MCF 10A (cell line): ENCODE measurements at places on chromosomes 7 and 10. TPM values are rescaled to one million over a fixed set of nuclear protein-coding genes. Genes with fewer than 3 reads are reported as not detected.
A peak's percentile ranks its signal among the peaks of the same experiment; 100 is the strongest.

- no peak for DNase-seq
These were observed 89.4 kb downstream of the C10orf90 start for GRCh38 chr10:126580873-126581647.

DNA sequence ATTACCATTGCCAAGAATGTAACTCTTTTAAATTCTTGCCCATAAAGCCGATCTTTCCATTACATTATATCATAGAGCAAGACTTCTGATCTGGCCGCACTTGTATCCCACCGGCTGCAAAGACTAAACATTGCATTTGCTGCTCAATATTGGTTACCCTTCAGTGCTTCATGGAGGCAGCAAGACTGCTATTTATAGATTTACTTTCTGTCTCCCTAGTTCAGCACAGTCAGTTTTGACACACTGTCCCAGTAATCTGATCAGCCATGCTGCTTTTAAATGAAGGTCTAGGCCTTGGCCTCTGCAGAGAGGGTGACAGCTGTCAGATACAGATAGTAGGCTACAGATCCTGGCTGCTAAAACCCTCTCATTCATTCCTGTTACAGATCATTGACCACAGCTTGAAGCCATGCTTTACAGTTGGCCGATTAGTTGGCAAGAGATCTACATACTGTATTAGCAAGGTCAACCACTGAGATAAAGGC lies 562.6 kb upstream of the GALNT17 start:
- no peak for DNase-seq

DNA sequence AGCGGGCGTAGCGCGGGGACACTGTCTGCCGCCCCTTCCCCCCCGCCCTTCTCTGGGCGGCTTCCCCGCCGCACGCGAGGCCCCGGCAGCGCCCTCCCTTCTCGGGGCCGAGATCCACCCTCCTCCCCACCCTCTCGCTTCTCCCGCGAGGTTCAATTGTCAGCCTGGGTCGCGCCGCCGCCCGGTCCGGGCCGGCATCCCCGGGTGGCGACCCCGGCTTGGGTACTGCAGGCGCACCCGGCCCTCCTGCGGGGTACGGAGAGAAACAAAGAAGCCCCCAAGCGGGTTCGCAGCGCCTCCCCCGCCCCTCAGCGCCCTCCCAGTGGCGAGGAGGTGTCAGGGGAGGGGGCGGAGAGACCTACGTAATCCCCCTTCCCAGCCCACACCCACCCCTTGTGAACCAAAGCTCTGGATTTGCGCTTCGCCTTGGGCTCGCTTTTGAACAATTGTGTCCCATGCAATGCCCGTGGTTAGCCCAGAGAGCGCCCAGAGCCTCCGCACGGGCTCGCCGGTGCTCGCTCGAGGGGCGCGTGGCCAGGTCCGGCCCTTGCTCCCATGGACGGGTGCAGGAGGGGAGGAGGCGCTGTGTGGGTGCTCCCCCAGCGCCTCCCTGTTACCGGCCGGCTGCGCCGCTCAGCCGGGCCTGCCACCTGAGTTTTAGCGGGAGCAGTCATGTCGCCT lies 634 bp downstream of the HECW1 start:
- DNase-seq = peak; percentile 46

- DNase-seq = peak; percentile 49
These were observed 505.6 kb upstream of the MKI67 start for GRCh38 chr10:128631801-128632241.

HECW1 gene
- 0.27 TPM in 1 of 2 replicates, not detected in the other for total RNA-seq

DNA sequence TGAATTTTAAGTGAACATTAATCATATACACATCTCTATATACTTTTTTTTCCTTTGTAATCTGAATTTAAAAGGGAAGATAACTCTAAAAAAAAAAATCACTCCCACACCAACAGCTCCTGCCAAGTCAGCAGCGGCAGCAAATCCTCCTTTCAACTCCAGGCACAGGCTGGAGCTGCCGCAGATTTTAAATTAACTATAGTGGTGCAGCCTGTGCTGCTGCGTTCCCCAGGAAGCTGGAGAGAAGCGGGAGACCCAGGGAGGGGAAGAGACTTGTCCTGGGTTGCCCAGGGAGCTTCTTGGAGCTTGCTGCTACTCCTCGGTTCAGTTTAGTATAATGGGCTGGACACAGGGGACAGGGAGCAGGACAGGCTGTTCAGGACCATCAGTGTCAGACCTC lies 32.6 kb upstream of the HSPB1 start:
- no peak for DNase-seq

DNA sequence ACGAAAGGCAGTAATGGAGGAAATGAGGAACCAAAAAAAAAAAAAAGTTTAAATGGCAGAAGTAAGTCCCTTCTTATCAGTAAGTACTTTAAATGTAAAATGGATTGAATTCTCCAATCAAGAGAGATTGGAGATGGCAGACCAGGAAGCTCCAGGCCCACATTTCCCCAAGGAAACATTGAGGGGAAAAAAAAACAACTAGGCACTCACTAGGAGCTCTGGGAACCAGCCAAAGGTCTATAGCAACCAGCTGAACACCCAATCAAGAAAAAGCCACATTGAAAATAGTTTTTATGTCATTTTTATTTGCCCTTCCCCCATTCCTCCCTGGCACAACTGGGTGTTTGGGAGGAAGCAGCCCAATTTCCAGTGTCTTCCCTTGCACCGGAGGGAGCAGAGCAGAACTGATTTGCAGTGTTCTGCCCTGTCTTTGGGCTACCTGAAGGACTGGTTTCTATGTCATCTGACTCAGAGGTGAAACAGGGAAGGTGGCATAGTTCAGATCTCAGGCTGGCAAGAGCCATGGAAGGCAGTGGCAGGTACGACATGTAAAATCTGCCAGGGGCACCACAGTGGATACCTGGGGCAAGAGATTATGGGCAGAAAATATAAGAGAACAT lies 121.9 kb downstream of the SMURF1 start:
- no peak for DNase-seq

DNA sequence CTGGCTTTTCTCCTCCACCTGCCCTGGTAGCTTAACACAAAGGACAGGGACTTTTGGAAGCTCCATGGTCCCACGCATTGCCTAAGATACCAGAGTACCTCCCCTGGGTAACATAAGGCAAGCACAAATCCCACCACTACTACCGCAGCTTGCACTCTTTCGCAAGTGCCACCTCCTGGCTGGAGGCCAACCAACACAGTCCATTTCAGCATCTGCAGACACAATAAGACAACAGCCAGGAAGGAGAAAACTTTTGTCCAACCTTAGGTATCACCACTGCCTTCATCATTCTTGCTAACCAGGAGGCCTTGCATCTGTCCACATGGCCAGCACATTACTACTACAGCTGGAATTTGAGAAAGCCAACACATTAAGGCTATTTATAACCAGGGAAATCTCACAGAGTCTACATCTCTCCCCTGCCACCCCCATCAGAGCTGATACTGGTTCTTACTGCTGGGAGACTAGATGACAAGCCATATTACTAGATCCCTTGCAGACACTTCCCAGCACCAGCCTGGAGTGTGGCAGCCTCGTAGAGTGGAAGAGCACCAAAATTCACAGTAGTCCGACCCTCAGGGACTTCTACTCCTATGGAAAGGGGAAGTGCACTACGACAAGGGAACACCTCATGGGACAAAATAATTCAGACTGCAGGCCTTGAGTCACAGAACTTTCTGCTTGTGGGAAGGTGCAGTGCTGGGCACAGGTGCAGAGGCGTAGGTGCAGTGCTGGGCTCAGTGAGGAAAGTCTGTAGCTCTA lies 39.8 kb upstream of the CDK13 start:
- peak; percentile 62 for DNase-seq

DNA sequence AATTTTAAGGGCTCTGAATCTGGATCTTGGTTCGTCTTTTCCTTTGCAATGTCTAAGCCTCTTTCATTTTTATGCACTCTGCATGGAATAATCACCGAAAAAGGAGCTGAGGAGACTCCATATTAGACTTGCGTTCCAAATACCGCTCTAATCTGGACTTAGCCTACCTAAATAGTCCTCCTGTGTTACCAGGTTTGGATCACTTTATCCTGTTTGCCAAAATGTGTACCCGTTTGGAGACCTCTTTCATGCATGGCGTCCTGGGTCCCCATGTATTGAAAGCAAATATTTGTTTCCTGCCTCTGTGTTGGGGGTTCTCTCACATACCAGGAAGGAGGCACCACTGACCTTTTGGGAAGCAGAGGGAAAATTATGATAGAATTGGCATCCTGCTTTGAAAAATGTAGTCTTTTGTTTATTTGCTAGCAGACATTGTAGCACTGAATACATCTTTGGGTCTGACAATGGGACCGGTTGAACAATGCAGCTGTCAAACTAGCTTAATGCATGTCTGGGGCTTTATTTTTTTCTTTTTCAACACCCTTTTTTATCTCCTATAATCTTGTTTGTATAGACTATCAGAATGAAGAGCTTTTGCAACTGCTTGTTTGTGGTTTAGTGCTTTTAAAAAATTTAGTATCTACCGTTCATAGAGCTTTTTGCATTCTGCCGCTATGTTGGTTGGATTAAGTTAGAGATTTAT lies 11.8 kb upstream of the CELF2 start:
- no peak for DNase-seq

GRCh38 chr10:124381011-124381611 lies 37.6 kb downstream of the OAT start:
- peak; percentile 85 for DNase-seq

GRCh38 chr10:125531465-125531864 lies 151.5 kb downstream of the TEX36 start:
- DNase-seq = no peak

GRCh38 chr7:111662386-111662785 lies 100.1 kb upstream of the IMMP2L start:
- DNase-seq = no peak

DNA sequence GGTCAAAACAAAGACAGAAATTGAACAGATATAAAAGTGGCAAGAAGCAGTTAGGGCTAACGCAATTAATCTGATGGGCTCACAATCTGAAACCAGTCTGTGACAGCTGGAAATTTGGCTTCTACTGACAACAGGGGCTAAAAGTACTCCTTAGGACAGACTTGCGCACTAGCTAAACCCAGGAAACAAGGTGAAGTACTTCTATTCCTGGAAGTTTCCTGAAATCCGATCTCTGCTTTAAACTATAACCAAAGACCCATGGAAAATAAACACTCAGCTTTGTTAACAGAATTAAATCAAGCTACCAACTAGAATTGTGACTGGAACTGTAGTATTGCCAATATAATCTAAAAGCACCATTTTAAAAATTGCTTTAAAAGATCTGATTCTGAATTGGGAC lies 520.2 kb upstream of the ZWINT start:
- no peak for DNase-seq

CPXM2 gene
- total RNA-seq = not detected in 2 replicates

SFRP4 gene
- not detected in 2 replicates for total RNA-seq

- no peak for DNase-seq
These were observed 248.5 kb downstream of the BUB3 start for GRCh38 chr10:123402656-123403055.

- peak; percentile 24 for DNase-seq
These were observed 5.6 kb upstream of the CNPY1 start for GRCh38 chr7:155551785-155552611.

HOGA1 gene
- 0.88 and 1.7 TPM in 2 replicates for total RNA-seq

PTN gene
- 0.26 TPM in 1 of 2 replicates, not detected in the other for total RNA-seq

- DNase-seq = peak; percentile 70
These were observed 208.4 kb upstream of the KLF14 start for GRCh38 chr7:130942211-130942964.

KIAA1217 gene
- 48.3 and 48.7 TPM in 2 replicates for total RNA-seq

DNA sequence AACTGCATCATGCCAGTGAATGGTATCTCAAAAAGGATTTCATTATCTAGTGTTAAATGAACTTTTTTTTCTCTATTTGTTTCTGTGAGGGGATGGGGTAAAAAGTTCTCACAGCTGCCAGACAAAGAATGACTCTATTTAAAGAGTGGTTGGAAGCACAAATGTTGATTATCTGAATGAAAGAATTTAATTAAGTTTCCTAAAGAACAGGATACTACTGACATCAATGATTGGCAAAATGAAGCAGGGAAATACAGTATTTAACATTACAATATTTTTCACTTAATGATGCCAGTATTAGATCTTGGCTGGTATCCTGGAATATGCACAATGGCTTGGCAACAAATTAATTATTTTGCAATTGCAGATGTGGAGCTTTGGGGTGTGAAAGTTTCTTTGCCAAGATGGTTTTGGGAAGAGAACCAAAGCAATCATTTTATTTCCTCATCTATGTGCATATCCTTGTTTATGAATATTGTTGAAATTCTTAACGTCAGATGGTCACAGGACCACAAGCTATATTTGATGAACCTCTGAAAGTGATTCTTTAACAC lies 336.8 kb downstream of the ARL4A start:
- DNase-seq = peak; percentile 80

- no peak for DNase-seq
These were observed 64.6 kb downstream of the FAS start for GRCh38 chr10:89055159-89055558.

GRCh38 chr7:51256209-51256781 lies 60.3 kb downstream of the COBL start:
- no peak for DNase-seq

GRCh38 chr7:146208492-146208891 lies 91.9 kb downstream of the CNTNAP2 start:
- no peak for DNase-seq

- no peak for DNase-seq
These were observed 169.6 kb downstream of the ELFN1 start for GRCh38 chr7:1839701-1840100.

DNA sequence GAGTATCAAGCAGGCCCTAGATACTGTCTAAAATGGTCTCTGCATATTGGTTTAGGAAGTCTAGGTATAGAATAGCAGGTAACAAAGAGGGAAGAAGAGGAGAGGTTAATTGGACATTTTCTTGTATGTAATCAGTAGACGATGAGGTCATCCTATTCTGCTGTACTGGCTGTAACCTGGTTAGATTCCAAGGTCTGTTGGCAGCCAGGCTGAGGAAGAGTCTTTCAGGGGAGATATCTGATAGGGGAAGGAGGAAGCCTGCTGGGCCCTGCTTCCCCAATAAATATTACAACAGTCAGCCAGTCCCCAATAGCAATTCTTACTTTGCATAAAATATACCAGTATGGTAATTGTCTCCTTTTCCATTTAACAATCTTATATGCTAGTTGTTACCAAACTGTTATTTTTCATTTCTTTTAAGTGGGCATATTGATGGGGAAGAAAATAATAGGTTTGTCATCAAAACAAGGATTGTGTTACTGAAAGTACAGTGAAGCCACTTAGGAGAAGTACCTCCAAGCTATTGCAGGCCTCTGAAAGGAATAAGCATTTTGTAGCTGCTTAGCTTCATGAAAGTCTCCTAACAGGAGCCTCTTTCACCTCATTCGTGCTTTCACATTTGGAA lies 186.4 kb downstream of the LRRC4 start:
- peak; percentile 17 for DNase-seq

DNA sequence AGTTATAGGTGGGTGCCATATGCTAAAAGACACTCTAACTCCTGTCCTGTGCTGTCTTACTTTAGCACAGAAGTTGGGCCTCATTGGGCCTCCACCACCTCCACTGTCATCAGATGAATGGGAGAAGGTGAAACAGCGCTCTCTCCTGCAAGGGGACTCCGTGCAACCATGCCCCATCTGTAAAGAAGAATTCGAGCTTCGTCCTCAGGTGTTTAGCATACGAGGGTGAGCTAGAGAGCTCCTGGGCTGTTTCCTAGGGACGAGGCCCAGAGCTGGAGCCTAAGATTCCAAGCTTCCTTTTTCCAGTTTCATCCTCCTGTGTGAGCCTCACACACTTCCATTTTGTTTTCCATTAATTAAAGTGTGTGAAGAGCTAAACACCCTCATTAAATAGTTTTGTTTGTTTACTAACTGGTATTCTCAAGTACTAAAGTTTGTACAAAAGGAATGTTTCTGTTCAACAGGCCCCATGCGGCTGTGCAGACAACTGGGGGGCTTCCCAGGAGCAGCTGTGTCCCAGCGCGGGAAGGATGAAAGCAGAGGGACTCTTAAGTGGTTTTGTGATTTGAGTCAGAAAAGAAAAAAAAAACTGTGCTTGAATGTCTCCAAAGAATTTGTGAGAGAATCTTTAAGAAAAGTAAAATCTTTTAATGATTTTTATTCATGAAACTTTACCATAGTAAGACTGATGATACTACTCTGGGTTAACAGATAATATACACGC lies 14.1 kb downstream of the RNF32 start:
- DNase-seq = no peak

SEMA3A gene
- 1.5 and 3.2 TPM in 2 replicates for total RNA-seq
